ENCODE measurements at places on chromosomes 5 and 9.
A peak's percentile ranks its signal among the peaks of the same experiment; 100 is the strongest.

GRCh38 chr9:69768716-69769115, 8.9 kb upstream of the PTAR1 start:
- no peaks in the 10 kb centered on the region for H3K27me3 ChIP-seq
- DNase-seq = no peak
- no peak overlapping the region for H3K27ac ChIP-seq

DNA sequence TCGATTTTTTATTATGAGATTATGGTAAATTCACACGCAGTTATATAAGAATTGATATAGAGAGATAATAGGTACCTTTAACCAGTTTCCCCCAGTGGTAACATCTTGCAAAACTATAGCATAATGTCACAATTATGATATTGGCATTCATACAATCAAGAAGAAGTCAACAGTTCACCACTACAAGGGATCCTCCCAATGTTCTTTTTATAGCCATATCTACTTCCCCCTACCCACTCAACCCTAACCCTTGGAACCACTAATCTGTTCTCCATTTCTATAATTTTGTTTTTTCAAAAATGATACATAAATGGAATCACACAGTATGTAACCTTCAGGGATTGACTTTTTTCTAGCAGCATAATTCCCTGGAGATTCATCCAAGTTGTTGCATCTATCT, 9.8 kb downstream of the ACTL7B start:
- no peak overlapping the region for H3K4me3 ChIP-seq
- no peak overlapping the region for H3K27ac ChIP-seq
- no peak for DNase-seq
- no peaks in the 10 kb centered on the region for H3K27me3 ChIP-seq
- no peaks in the 10 kb centered on the region for H3K36me3 ChIP-seq

DNA sequence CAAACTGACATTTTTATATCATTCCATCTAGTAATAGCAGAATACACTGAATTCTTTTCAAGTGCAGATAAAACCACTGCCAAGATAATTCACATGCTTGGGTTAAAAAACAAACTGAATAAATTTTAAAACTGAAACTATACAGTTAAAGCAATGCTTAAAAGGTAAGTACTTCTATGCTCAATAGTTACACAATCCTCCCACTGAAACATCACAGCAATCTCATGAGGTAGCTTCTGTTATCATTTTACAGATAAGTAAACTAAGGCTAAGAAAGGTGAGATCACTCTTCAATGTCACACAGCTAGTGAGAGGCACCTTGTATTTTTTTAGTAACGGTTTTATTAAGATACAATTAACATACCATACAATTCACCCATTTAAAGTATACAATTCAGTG, 13.4 kb upstream of the GOLGA1 start:
- no peak overlapping the region for H3K4me3 ChIP-seq
- no peaks in the 10 kb centered on the region for H3K4me1 ChIP-seq
- H3K36me3 ChIP-seq = no peaks in the 10 kb centered on the region
- H3K27ac ChIP-seq = no peak overlapping the region
- no peak for DNase-seq

DNA sequence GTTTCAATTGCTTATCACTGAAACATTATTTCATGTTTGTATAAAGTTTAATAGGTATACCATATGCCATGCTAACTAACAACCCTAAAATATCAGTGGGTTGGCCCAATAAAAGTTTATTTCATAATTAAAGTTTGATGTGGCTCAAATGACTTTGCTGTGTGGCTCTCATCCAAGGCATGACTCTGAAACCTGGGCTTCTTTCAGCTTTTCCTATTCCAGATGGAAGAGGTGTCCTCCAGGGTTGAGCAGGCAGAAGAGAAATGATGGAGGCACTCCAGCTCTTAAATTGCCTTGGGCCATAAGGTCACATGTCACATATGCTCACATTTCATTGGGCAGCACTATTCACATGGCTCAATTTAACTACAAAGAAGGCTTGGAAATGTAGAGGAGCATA, 101.9 kb downstream of the MACIR start:
- DNase-seq = no peak
- no peak overlapping the region for H3K27ac ChIP-seq
- no peak overlapping the region for H3K4me3 ChIP-seq
- no peaks in the 10 kb centered on the region for H3K4me1 ChIP-seq

- no peak overlapping the region for H3K27ac ChIP-seq
- peaks cover 5% of the 10 kb centered on the region for H3K27me3 ChIP-seq
- no peak for DNase-seq
- no peaks in the 10 kb centered on the region for H3K4me1 ChIP-seq
Observed at GRCh38 chr5:38615981-38616451, 59.6 kb upstream of the LIFR start.

DNA sequence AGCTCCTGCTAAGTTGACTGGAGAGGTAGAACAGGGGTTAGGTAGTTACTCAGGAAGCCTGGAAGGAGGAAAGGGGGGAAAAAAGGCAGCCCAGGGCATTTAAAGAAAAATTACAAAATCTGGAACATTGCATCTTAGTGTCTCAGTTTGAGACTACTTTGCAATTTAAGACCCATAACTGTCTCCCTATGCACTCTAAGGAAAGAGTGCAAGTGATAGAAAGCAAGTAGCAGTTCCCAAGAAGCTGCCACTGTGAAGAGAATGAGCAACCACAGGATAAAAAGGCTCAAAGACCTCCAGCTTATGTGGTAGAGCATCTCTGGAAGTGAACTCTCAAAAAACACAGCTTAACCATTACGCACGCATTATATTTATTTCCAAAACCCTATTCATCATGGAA, 141.8 kb downstream of the SLCO4C1 start:
- H3K4me1 ChIP-seq = no peaks in the 10 kb centered on the region
- H3K36me3 ChIP-seq = no peaks in the 10 kb centered on the region
- no peak for DNase-seq
- H3K27ac ChIP-seq = no peak overlapping the region

DNA sequence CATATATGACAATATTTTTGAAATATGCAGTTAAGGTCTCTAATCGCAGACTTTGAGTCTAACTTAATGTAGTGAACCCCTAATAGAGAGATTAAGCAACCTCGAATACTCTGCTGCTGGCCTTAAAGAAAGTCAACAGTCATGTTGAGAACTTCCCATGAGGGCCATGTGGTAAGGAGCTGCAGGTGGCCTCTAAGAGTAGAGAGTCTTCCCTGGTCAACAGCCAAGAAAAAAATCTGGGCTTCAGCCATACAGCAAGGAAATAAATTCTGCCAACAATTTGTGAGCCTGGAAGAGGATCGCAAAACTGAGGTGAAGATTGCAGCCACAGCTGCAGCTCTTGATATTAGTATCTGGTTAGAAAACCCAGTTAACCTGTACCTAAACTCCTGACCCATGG, 935.2 kb upstream of the TYRP1 start:
- no peak overlapping the region for H3K27ac ChIP-seq
- H3K4me3 ChIP-seq = no peak overlapping the region
- no peaks in the 10 kb centered on the region for H3K4me1 ChIP-seq
- H3K27me3 ChIP-seq = no peaks in the 10 kb centered on the region
- DNase-seq = no peak
- no peaks in the 10 kb centered on the region for H3K36me3 ChIP-seq

DNA sequence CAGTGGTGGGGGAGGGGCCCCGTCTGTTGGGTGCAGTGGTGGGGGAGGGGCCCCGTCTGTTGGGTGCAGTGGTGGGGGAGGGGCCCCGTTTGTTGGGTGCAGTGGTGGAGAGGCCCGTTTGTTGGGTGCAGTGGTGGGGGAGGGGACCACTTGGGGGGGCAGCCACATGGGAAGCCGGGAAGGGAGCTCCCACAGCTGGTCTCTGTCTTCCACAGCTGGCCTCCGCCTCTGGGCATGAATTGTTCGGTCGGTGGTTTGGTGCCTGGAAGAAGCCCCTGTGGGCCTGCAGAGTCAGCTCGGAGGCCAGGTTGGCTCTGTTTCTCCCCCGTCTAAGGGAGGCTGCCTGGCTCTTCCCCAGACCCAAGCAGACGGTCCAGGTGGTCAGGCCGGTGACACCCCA, 69.3 kb downstream of the COL5A1 start:
- no peaks in the 10 kb centered on the region for H3K27me3 ChIP-seq
- H3K36me3 ChIP-seq = no peaks in the 10 kb centered on the region
- no peak overlapping the region for H3K4me3 ChIP-seq
- H3K27ac ChIP-seq = no peak overlapping the region
- H3K4me1 ChIP-seq = peaks cover 15% of the 10 kb centered on the region

DNA sequence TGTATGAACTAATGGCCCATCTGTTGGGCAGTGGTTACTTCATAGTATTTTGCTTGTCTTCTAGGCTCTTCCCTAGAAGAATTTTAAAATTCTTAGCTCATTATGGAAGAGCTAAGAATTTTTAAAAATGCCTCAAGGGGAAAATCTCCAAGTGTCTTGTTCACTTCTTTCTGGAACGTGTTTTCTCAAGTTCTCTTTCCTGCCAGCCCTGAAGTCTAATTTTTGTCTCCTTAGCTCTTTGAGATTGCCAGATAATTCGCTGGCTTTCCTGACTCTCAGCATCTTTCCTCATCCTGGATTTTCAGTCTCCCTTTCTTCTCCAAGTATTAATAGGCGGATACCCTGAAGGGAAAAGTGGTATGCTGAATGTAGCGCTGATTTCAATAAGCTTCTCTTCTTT, 395.4 kb downstream of the ARRDC3 start:
- no peak for DNase-seq
- no peaks in the 10 kb centered on the region for H3K27me3 ChIP-seq
- H3K27ac ChIP-seq = peak overlapping the region; percentile 2
- H3K4me3 ChIP-seq = no peak overlapping the region

- no peak for DNase-seq
- H3K27ac ChIP-seq = no peak overlapping the region
- no peak overlapping the region for H3K4me3 ChIP-seq
- no peaks in the 10 kb centered on the region for H3K27me3 ChIP-seq
Observed at GRCh38 chr5:127022846-127023245, 7.5 kb downstream of the MARCHF3 start.

DNA sequence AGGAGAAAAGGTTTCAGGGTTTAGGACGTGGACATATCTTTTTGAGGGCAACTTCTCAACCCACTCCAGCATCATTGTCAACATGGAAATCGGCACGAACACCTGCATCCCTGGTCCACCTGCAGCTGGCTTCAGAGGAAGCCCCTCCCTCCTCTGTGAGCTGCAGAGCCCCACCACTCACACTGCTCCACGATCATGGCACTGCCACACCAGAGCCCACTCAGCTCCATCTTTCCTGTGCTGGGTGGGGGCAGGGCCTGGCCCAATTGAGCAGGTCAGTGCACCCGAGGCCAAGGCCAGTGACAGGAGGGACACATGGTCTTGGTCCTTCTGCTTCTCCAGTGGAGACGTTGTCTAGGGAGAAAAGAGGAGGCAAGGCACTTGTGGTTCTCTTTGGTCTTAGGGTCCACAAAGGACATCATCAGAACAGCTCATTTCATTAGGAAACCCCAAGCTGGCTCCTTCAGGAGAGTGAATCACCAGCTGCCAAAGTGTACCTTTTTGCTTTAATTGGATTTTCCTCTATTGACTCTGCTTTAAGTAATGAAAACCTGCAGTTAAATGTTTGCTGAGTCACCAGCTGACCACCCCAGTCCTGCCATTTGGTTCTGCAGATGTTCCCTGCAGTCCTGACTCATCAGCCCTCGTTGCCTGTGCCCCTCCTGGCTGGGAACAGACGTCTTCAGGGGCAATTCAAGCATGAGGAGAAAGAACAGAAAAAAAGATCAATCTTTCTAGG, 56.2 kb downstream of the UBE2QL1 start:
- H3K4me1 ChIP-seq = no peaks in the 10 kb centered on the region
- peaks cover 6% of the 10 kb centered on the region for H3K36me3 ChIP-seq
- H3K27me3 ChIP-seq = peaks cover 65% of the 10 kb centered on the region
- H3K27ac ChIP-seq = no peak overlapping the region
- no peak overlapping the region for H3K4me3 ChIP-seq
- DNase-seq = no peak

GRCh38 chr9:108547411-108548135, 308.2 kb downstream of the ACTL7B start:
- H3K4me1 ChIP-seq = no peaks in the 10 kb centered on the region
- no peak for DNase-seq
- H3K27me3 ChIP-seq = no peaks in the 10 kb centered on the region

GRCh38 chr5:115068239-115069086, 101.2 kb downstream of the TRIM36 start:
- DNase-seq = no peak
- H3K36me3 ChIP-seq = no peaks in the 10 kb centered on the region
- H3K27me3 ChIP-seq = peaks cover 13% of the 10 kb centered on the region
- no peak overlapping the region for H3K4me3 ChIP-seq
- peaks cover 5% of the 10 kb centered on the region for H3K4me1 ChIP-seq

GRCh38 chr5:4079831-4080230, 484.2 kb downstream of the IRX1 start:
- DNase-seq = no peak
- H3K36me3 ChIP-seq = no peaks in the 10 kb centered on the region
- H3K4me1 ChIP-seq = no peaks in the 10 kb centered on the region
- no peak overlapping the region for H3K27ac ChIP-seq
- no peaks in the 10 kb centered on the region for H3K27me3 ChIP-seq

GRCh38 chr9:114995681-114996221, 65.4 kb upstream of the TNFSF8 start:
- H3K27ac ChIP-seq = no peak overlapping the region
- H3K4me1 ChIP-seq = peaks cover 8% of the 10 kb centered on the region
- no peak for DNase-seq
- H3K27me3 ChIP-seq = no peaks in the 10 kb centered on the region
- H3K36me3 ChIP-seq = no peaks in the 10 kb centered on the region
- no peak overlapping the region for H3K4me3 ChIP-seq

DNA sequence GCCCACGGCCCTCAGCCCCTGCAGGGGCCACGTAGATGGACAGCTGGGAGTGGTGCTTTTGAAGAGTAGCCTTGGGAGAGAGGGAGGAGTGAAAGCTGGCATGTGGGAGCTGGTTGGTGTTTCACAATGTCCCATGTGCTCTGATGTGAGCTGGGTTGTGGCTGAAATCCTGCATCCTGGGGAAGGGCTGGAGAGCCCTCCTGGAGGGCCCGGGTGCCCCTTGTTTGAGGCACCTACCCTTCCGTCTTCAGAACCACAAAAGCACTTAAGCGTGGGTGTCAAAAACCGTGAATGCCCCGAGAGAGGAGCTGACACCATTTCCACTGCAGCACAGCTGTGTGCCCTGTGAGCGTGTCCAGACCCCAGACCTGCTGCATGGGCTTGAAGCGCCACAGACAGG, 199.1 kb upstream of the ZNF618 start:
- DNase-seq = no peak
- no peak overlapping the region for H3K27ac ChIP-seq
- H3K4me3 ChIP-seq = no peak overlapping the region
- H3K27me3 ChIP-seq = peaks cover 35% of the 10 kb centered on the region
- H3K36me3 ChIP-seq = no peaks in the 10 kb centered on the region

DNA sequence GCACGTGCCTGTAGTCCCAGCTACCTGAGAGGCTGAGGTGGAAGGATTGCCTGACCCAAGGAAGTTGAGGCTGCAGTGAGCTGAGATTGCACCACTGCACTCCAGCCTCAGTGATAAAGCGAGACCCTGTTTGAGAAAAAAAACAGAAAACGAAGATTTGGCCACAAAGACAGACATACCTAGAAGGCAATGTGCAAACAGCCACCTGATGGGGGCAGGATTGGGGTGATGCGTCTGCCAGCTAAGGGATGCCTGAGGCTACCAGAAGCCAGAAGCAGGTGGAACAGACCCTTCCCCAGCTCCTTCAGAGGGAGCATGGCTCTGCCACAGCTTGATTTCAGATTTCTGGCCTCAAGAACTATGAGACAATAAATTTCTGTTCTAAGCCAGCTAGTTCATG, 2.9 kb downstream of the HIGD2A start:
- DNase-seq = no peak
- no peak overlapping the region for H3K4me3 ChIP-seq
- no peaks in the 10 kb centered on the region for H3K27me3 ChIP-seq
- H3K27ac ChIP-seq = peak overlapping the region; percentile 63
- no peaks in the 10 kb centered on the region for H3K36me3 ChIP-seq

- no peak overlapping the region for H3K27ac ChIP-seq
- no peak for DNase-seq
- H3K27me3 ChIP-seq = no peaks in the 10 kb centered on the region
- H3K4me1 ChIP-seq = no peaks in the 10 kb centered on the region
- H3K4me3 ChIP-seq = no peak overlapping the region
- H3K36me3 ChIP-seq = no peaks in the 10 kb centered on the region
Observed at GRCh38 chr9:19583890-19584289, 175.1 kb downstream of the ACER2 start.

Data from naive thymus-derived CD8-positive, alpha-beta T cell (primary cell).